ENCODE measurements at places on chromosomes 3 and 15.
A peak's percentile ranks its signal among the peaks of the same experiment; 100 is the strongest.

- DNase-seq = no peak
These were observed 251.7 kb upstream of the TBL1XR1 start for GRCh38 chr3:177448987-177449359.

DNA sequence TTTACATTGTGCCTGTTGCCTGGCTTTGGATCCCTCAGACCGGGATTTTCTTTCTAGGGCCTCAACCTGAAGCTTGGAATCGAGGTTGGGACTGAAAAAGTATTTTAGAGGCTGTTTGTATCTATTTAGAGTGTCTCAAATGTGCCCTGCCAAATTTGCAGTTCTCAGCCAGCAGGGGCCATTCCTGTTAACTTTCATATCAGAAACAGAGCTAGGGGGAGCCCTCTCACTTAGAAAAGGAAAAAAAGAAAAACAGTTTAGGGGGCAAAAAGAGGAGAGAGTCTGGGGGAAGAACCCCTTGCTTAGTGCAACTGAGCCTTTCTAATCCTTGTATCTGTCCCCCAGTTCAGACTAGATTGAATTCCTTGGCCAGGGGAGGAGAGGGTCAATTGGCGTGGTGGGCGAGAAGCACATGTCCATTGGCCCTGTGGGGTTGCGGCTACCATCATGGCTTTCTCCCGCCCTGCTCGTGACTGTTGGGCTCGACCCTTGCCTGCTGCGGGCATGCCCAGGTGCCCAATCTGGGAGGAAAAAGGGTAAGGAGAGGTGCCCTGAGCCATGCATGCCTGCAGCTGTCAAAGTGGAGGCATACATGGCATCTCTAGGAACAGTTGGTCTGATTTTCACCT is 101.6 kb downstream of the CFAP44 start:
- DNase-seq = no peak

- DNase-seq = no peak
These were observed 306.4 kb upstream of the ROPN1 start for GRCh38 chr3:124298301-124298700.

DNA sequence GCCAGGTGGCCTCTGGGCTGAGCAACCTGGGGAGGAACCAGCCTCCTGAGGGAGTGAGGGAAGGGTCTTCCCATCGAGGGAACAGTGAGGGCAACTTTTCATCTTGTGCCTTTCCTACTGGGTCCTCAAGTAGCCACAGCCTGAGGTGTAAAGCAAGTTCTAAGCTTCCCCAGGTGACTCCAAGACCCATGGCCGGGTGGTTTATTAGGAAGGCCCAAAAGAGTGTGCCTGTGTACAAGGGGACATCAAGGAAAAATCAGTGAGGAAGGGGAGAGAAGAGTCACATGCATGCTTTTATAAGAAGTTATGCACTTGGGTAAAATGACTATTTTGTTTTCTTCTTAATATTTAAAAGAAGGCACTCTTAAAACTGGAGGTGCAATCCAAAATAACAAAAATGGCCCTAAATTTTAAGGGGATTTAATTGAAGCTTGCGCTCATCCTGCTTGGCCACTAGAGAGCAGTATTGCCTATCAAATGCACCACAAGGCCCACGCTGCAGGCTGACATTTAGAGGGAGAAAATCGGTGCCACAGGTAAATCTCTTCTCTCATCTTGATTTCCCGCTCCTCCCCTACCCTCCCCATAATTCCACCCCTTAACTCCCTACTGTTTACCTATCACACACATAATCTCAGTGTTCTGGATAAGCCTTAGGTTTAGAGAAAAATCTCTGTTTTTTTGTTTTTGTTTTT is 6.7 kb downstream of the NANOGP8 start:
- DNase-seq = peak; percentile 63

- no peak for DNase-seq
These were observed 10.7 kb upstream of the IQSEC1 start for GRCh38 chr3:13083898-13084297.

GRCh38 chr15:41286665-41287333 is 45.6 kb downstream of the OIP5 start:
- DNase-seq = no peak

GRCh38 chr3:157238457-157238856 is 78.5 kb upstream of the CCNL1 start:
- no peak for DNase-seq

- DNase-seq = no peak
These were observed 84.3 kb downstream of the RPLP1 start for GRCh38 chr15:69536726-69537512.

GRCh38 chr3:52302426-52303145 is 13.5 kb upstream of the DNAH1 start:
- DNase-seq = no peak

DNA sequence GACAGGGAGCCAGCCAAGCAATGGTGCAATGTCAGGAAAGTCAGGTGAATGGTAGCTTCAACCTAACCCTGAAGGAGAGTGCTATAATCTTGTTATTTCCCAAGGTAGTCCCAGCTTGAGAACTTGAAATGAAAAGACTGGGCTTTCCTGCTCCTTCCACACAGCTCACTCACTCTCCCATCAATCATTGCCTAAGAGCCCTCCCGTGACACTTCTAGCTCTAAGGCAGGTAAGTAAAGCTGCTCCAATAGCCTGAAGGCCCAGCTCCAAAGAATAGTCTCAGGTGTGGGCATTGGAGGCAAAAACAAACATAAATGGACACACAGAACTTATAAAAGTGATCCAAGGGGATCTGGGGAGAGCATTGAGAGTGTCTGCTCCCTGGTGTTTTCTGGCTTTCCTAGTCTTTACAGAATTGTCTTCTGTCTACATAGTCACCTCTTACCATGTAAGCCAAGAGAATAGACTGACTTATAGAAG is 63.1 kb upstream of the TBC1D5 start:
- no peak for DNase-seq

DNA sequence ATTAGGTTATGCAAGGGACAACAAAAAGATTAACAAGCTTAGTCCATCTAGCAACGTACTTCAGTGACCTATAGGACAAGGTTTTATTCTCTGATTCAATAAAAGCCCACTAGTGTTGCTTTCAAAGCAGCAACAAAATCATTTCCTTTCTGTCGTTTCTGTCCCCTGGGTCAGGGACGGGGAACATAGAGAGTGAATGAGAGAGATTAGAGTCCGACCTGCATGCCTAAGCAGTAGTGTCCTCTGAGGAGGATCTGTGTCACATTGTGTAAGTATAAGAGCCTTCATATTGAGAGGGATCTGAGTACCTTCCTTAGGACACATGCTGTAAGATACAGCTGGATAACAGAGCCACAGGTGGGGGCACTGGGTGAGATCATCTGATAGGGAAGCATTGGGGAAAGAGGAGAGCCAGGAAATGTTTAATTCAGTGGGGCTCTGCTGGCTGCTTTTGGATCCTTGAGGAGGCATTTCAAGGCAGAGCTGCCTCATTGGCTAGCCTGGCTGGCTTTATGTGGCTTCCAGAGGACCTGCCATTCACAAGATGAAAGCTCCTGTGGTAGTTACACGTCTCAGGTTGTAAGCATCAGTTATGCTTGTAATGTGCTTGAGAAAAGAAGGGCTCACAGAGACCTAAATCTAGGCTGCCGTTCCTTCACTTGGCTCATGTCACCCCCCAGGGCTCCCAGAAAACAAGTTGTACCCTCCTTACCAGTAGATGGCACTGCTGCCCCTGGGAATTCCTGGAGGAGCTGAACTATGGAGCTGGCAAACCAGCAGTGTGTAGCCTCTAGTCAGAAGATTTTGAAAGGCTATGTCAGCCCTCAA is 2.7 kb downstream of the TMEM108 start:
- DNase-seq = no peak

DNA sequence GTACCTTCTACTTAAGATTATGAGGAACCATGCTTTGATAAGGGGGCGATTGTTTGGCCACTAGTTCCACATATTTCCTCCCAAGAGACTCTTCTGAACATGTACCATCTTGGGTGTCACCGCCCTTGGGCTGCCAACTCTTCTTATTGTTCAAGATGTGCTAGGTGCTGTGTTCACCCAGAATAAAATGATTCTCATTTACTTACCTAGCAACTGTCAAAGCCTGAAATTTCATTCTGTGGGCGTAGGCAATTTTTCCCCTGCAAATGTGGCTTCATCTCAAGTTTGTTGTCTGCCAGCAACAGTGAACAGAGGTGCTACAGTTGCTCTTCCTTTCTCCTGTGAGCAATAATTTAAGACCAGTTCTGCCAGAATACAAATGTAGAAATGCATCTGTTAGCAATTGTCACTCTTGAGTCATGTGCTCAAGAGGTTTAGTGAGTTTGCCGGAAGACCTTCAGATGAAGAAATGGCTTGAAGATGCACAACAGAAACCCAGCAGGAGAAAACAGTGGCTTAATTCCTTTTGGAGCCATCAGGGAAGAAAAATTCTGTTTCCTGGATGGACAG is 41.3 kb upstream of the RARB start:
- no peak for DNase-seq

- DNase-seq = no peak
These were observed 611.3 kb downstream of the SI start for GRCh38 chr3:164467007-164467406.

GRCh38 chr3:146322216-146322817 is 71.4 kb upstream of the PLSCR4 start:
- no peak for DNase-seq

GRCh38 chr15:67172172-67172571 is 82.3 kb downstream of the AAGAB start:
- DNase-seq = no peak

GRCh38 chr15:97081666-97082226 is 751.2 kb downstream of the NR2F2 start:
- DNase-seq = no peak

DNA sequence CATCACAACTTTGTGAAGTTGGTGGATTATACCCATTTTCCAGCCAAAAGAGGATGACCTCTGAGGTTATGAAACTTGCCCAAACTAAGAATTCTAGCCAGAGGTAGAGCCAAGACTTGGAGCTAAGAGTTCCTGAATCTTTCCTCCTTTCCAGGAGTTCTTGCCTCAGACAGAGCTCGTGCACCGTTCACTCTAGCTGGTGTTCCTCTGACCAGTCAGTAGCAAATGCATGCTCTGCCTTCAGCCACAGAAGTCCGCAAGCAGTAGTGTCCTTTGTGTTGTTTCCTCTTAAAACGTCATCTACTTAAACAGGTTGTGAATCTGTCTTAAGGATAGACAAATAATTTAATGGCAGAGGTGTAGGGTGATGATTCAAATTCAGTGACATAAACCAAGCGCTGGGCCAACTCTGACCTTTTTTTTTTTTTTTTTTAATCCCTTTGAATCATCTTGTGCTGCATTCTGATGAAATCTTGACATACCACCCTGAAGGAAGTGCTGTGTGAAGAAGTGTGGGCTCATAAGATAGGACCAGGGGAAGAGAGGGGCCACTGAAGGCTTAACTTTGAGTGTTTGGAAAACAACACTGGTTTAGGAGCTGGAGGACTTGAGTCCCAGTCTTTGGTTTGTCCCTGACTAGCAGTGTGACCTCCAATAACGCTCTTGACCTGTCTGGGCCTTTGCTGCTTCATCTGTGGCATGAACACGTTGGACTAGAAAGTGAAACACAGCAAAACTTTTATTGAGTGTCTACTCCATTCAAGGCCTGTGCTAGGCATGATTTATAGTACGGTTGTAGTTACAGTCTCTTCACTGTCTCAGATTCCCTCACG is 53.4 kb downstream of the ITPR1 start:
- no peak for DNase-seq

DNA sequence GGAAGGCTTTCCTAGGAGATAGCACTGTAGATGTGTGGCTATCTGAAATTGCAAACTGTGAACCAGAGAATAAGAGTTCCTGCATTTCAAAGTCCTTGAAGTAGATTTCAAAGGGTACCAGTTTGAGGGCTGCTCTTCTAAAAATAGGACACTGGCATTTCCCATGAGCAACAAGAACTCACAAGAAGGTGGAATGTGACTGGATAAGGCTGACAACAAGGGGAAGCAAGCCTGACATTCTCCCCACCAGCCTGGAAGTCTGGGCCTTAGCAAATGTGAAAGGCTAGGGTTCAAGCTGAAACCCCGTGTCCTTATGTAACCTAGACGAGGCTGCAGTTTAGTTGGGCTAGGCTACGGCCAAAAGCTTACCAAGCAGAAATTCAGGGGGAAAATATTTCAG is 18.7 kb upstream of the TJP1 start:
- DNase-seq = no peak

DNA sequence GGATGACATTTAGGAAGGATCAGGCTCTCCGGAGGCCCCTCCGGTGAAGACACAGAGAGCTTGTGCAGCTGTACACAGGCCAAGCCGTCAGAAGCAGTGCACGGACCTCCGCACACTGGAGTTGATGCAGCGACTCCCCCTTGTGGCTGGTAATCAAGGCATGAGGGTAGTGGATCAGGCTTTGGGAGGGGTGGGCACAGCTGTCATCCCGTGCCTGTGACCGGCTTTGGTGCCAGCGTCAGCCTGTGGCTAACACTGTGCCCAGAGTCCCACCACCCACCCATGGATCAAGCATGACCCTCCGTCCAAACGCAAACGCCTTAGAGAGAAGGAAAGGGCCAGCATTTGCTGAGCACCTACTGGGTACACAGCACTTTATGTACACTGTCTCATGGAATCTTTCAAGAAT is 8.2 kb upstream of the GRIP2 start:
- DNase-seq = no peak

DNA sequence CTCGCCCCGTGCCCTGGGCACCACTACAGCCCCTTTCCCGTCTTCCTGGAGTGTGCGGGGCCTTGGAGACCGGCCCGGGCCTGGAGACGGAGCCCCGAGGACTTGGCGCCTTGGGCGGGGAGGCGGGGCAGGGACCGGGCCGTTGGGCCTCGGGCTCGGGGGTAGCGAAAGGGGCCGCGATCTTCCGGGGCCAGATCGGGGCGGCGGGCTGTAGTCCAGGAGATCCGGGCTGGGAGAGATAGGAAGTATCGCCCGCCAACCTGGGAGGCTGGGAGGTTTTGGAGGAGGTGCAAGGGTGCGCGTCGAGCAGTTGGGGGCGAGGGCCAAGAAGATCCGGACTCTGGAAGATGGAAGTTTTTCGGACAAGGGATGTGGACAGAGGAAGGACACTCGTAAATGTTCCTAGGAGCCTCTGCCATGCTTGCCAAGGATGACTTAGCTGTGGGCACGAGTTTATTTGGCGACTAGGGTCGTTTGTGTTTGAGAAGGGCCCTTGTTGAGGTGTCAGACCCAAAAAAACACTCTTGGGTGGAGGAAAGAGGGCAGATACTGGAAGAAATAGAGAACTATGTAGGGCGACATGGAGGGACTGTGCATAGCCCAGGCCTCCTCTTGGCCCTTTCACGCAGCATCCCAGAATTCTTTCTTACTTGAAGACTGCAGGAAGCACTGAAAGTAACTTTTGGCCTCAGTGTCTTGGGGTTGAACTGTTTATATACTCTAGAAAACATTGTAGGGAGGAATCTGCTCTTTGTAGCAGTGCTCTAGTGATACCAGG is 712 bp downstream of the RTF1 start:
- DNase-seq = peak; percentile 2

DNA sequence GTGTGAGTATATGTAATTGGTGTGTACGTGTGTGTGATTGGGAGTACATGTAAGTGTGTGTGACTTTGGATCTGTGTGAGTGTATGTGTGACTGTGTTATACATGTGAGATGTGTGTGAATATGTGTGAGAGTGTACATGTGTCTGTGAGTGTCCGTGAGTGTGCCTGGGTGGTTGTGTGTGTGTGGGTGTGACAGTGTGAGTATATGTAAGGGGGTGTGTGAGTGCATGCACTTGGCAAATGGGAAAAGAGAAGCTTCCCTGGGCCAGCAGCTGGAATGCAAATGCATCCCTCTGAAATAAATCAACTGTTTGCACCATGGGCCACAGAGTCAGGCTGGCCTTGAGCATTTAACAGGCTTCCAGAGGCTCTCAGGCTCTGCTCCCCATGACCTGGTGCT is 63.6 kb downstream of the MINAR1 start:
- no peak for DNase-seq

GRCh38 chr3:23685541-23686258 is 120.1 kb upstream of the UBE2E1 start:
- no peak for DNase-seq

GRCh38 chr3:72739531-72740466 is 108.4 kb downstream of the SHQ1 start:
- DNase-seq = no peak
